ENCODE measurements at places on chromosomes 5 and 9.

- DNase-seq, result no peak
Measured at GRCh38 chr5:168808051-168808616, 229.0 kb upstream of the PANK3 start.

DNA sequence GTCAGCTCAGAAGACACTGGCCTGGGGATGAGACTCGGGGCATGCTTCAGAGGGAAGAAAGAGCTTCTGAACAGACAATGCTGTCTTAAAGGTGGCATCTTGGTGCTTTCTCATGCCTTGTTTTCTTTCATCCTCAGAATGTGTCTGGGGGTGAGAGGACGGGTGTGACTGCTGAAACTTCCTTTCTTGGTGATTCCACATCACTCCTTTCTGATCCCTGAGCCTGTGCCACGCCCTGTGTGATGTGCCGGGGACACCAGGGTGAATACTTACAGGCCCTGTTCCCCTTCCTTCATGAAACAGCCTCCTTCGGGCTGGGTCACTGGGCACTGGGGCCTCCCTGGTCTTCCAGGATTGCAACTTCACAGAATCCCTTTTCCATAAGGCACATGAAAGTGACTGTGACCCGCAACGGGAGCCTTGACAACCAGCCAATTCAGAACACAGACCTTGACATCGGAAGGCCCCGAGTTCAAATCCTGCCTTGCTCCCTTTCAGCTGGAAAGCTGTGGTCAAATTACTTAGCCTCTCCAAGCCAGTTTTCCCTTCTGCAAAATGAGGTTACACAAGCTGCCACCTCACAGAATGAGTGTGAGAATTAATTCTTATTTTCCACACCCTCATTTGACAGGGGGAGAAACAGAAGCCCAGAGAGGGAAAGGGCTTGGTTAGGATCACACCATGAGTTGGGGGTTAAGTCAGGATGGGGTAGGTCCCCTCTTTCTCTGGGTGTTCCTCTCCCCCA lies 44.1 kb upstream of the IL17B start:
- no peak for DNase-seq

- DNase-seq, result no peak
Measured at GRCh38 chr9:20331095-20331685, 291.1 kb downstream of the MLLT3 start.

DNA sequence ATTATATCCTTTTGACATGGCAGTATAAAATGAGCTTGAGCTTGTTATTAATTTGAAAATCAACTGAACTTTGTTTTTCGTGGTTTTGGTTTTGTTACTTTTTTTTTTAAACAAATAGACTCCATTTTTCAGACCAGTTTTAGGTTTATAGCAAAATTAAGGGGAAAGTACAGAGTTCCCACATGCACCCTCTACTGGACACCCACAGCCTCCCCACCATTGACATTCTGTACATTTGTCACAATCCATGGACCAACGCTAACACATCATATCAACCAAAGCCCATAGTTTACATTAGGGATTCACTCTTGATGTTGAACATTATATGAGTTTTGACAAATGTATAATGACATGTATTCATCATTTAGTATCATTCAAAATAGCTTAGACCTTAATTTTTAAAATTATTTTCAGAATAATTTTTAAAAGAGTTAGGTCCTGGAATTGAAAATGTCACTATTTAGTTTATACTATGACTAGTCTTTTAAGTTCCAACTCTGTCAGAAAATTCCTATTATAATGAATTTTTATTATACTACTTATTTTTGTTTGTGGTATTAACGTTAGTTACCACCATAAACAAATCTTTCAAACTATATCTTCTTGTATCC lies 35.3 kb upstream of the JMY start:
- no peak for DNase-seq

- no peak for DNase-seq
Measured at GRCh38 chr5:54722846-54723433, 205.4 kb downstream of the SNX18 start.

- no peak for DNase-seq
Measured at GRCh38 chr5:73139485-73139884, 19.1 kb downstream of the TMEM171 start.

DNA sequence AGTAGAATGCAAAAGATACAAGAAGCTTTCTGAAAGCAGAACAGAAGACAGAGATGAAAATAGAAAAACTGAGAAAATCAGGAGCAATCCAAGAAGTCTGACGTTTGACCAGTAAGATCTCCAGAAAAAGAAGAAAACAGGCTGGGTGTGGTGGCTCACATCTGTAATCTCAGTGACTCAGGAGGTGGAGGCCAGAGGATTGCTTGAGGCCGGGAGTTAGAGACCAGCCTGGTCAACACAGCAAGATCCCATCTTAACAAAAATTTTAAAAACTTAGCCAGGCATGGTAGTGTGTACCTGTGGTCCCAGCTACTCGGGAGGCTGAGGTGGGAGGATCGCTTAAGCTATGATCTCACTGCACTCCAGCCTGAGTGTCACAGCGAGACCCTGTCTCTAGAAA lies 15.9 kb downstream of the RETREG1 start:
- DNase-seq, result no peak

DNA sequence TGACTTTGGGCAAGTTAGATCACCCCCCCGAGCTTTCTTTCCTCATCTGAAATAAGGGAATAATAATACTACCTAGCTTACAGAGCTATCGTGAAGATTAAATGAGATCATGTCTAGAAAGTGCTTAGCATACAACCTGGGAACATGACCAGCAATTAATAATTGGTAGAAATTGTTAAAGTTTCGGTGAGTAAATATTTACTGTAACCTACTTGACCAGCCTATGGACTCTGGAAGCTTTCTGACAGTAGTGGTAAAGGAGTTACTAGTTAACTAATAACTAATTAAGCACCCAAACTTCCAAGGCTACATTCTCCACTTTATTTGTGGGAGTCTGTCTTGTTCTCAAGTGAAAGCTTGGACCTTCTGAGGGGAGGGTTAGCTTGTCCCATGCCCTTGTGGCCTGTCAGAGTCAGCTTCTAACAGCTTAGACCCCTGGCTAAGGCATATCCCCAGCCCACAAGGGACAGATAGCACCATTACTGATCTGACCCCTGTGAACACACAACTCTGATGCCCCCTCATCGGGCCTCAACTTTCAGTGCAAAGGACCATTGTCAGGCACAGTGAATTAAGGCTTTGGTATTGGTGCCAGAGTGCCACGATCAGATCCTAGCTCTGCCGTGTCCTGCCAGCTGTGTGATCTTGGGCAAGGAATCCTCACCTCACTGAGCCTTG lies 58.7 kb upstream of the SAP30L start:
- DNase-seq, result no peak

DNA sequence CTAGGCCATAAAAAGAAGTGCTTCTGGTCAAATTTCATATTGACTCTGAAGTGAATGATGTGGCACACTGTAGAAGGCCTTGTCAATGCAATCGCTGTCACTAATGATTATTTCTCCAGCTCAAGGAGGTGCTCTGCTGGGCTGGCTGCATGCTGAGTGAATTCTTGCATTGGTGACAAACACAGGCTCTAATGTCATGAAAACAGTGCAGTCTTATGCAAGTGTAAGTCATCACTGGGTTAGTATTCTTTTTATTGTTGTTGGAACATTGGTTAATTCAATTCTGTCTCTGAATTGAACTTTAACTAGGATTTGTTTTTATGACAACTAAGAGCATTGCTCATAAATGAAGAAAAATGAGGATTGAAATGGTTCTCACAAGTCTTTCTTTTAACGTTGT lies 57.3 kb upstream of the CD180 start:
- DNase-seq, result no peak

GRCh38 chr9:92494856-92495255 lies 12.6 kb upstream of the ASPN start:
- DNase-seq, result no peak

DNA sequence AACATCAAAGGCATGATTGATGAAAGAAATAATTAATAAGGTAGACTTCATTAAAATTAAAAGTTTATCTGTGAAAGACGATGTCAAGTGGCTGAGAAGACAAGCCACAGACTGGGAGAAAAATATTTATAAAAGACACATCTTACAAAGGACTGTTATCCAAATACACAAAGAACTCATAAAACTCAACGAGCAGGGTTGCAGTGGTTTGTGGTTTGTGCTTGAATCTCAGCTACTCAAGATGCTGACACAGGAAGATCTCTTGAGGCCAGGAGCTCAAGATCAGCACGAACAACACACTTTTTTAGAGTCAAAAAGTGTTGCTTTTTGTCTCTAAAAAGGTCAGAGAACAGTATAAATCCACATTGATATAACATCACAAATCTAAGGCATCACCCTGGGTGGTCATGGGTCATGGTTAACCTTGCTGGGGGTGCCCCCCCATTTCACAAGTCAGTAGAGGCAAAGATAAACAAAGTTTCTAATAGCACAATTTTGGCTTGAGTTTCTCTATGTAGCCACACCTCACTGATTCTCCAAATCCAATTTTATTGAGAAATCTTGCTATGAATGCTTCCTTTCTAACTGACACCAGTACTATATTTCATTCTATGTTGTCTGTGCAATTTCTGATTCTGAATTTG lies 342.9 kb upstream of the RPS23 start:
- DNase-seq, result no peak

GRCh38 chr5:59833448-59833847 lies 60.1 kb downstream of the PDE4D start:
- no peak for DNase-seq

DNA sequence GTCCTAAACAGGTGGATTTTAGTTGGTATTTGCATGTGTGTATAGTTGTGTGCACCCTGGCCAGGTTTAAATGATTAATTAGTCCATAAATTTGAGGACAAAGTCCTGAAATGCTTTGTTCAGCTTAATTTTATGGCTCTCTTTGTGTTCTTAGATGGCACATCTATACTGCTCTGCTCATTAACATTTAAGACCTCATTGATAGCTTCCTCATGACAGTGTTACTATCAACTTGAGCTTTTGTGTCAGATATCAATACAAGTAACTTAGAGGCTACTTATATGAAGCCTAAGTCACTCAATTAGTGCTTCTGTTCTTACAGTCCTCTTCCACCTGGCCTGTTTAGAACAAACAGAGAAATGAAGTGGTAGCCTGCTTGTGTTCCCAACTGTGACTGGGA lies 240.9 kb downstream of the TRPM3 start:
- no peak for DNase-seq

DNA sequence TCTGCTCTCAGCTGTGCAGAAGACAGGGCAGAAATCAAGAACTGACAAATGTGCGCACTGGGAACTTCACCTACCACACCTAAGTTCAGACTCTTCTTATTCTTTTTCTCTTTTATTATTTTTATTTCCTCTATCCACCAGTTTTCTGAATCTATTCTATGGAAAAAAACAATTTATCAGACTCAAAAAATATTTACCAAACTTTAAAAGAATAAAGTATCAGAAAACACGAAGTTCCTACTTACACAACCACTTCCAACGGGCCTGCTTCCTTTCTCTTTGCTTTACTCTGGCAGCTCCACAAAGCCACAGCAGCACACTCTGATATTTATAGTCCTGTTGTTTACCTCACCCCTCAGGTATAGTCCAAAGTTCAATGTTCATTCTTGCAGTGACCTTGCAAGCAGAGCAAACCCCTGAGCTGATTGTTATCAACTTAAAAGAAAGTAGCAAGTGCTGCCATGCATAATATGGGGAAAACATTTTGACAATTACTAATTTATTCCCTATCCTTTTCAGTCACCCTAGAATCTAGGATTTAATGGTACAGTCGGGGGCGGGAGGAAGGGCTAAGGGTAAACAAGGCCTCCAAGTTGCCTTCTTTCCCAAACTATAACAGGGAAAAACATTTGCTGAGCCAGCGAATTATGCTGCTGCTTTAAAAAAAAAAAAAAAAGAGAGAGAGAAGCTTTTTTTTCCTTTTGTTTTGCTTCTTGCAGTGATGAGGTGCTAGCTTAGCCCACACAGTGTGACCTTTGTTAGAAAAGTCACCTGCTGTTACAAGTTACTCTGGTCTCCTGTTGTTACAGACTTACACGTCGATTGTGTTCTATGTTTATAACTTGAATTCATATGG lies at the start of gene SELENOP:
SELENOP (minus strand) TSS at position 302 of the 856 bp plus-strand sequence. CDS start 3,539 bp downstream, outside the sequence.
- no peak for DNase-seq

- no peak for DNase-seq
Measured at GRCh38 chr5:80408484-80409366, 861 bp downstream of the ZFYVE16 start.

DNA sequence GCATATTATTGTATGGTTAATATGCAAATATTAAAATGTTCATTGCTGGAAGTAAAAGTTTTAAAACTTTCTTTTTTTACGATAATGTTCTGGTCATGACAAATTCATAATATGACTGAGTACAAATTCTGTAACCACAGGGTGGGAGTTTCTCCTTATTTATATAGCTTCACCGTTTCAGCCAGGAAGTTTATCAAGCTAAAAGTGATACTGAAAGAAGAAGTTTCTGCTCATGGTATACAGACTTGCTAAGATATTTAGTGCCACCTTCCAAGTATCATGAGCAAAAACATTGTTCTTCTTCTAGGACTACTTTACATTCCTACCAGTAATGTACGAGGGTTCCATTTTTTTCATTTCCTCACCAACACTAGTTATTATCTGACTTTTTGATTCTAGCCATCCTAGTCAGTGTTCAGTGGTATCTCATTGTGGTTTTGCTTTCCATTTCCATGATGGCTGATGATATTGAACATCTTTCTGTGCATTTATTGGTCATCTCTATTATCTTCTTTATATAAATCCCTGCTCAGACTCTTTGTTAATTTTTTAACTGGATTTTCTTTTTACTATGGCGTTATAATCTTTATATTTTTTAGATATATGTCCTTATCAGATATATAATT lies 94.2 kb upstream of the PRRC1 start:
- DNase-seq, result no peak

- no peak for DNase-seq
Measured at GRCh38 chr5:82622205-82622604, 344.1 kb upstream of the RPS23 start.

DNA sequence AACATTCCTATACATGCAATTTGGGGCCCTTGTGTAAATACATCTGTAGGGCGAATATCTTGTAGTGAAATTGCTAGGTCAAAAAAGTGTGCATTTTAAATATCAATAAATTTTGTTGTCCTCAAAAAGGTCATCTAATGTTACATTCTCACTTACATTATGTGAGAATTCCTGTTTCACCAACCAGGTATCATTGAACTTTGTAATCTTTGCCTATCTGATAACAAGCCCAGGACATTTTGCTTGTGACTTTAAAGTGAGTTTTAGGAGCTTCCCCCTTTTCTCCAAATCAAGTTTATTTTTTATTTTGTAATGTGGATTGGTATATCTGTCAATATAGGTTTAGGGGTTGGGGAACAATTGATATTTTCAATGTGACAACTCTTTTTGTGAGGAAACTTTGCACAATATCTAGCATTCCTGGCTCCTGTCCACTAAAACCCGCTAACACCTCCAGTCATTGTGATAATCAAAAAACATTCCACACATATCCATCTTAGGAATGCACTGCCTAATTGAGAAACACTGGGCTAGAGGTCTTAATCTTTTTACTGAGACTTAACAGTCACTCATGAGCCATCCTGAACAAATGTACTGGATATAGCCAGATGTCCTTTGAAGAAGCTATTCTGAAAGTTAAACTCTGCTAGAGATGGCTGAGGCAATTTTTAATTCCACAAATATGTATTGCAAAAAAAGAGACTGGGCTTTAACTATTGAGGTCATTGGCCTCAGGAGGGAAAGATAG lies 72.5 kb upstream of the SLC1A1 start:
- DNase-seq, result no peak

GRCh38 chr9:124749781-124750180 lies 21.3 kb downstream of the NR6A1 start:
- DNase-seq, result no peak

GRCh38 chr5:166982226-166982625 lies 1309.2 kb upstream of the WWC1 start:
- no peak for DNase-seq

GRCh38 chr5:172616730-172617129 lies 24.3 kb upstream of the NEURL1B start:
- DNase-seq, result no peak

Measured in activated CD4-positive, alpha-beta T cell treated with anti-CD3 and anti-CD28 coated beads, Interleukin-2, amount 50 U/mL, for 4 hours (primary cell).